Activated T-cell treated with anti-CD3 and anti-CD28 coated beads, Interleukin-2, amount 50 U/mL, for 4 hours (primary cell): ENCODE measurements at places on chromosomes 1 and 21.
A peak's percentile ranks its signal among the peaks of the same experiment; 100 is the strongest.

GRCh38 chr1:188240772-188241406, 1412.1 kb downstream of the PLA2G4A start:
- no peak for DNase-seq

DNA sequence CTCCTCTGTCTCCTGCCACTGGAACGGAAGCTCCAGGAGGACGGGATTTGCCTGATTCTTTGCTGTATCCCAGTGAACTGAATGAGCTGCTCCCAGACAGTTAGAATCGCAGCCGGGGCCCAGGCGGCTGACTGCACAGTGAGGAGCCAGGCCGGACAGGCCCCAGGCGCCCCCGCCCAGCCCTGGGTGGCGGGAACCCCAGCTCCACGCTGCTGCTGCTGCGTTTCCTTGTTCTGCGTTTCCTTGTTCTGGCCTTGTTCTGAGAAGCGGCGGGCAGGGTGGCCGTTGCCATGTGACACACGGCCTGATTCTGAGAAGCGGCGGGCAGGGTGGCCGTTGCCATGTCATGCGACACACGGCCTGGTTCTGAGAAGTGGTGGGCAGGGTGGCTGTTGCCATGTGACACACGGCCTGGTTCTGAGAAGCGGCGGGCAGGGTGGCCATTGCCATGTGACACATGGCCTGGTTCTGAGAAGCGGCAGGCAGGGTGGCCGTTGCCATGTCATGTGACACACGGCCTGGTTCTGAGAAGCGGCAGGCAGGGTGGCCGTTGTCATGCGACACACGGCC, 56.2 kb downstream of the SLC37A1 start:
- DNase-seq, result no peak

DNA sequence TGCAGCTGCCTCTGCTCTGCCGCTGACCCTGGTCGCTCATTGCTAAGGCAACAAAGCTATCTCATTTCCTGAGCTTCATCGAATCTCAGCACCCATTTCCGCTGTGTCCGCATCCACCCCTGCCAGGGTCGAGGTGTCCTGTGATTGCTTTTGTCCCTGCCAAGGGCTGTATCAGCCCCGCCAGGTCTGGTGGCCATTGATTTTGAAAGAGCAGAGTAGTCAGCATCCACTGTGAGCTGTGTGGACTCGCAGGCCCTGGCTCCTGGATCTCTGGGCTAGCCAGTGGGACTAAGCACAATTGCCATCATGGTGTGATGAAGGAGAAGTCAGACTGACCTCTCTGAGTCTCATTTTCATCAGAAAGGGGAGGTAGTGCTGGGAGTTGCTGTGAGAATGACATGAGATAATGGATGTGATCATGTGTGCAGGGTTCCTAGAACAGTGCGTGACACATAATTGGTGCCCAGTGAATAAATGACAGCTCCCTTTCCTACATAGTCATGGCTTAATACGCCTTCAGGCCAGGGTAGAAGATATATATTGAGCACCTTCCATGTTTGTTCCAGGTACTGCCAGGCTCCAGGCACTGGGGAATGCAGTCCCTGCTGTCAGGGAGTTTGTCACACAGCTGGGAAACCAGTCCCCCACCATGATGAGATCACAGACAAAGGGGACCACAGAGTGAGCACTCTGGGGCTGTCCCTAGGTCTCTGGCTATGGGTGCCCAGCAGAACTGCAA, 32.1 kb downstream of the NAV1 start:
- DNase-seq, result no peak

DNA sequence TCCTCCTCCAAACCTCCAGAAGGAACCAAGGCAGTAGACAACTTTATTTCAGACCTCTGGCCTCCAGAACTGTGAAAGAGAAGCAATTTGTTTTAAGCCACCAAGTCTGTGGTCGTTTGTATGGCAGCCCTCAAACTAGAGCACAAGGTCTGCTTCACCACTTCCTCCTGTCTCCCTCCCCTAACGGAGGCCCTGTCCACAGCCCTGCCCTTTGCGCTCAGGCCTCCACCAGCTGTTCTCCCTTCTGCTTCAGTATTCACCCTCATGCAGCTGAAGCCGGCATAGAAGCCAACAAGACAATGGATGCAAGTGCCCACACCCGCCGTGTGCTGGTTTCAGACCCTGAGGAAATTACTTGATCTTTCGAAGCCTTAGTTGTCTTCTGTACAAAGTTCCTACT, 364.1 kb downstream of the HHAT start:
- DNase-seq, result no peak

GRCh38 chr1:234507626-234508387, 28.8 kb upstream of the TARBP1 start:
- no peak for DNase-seq

- DNase-seq, result no peak
Observed at GRCh38 chr1:102836991-102837390, 271.3 kb downstream of the COL11A1 start.

DNA sequence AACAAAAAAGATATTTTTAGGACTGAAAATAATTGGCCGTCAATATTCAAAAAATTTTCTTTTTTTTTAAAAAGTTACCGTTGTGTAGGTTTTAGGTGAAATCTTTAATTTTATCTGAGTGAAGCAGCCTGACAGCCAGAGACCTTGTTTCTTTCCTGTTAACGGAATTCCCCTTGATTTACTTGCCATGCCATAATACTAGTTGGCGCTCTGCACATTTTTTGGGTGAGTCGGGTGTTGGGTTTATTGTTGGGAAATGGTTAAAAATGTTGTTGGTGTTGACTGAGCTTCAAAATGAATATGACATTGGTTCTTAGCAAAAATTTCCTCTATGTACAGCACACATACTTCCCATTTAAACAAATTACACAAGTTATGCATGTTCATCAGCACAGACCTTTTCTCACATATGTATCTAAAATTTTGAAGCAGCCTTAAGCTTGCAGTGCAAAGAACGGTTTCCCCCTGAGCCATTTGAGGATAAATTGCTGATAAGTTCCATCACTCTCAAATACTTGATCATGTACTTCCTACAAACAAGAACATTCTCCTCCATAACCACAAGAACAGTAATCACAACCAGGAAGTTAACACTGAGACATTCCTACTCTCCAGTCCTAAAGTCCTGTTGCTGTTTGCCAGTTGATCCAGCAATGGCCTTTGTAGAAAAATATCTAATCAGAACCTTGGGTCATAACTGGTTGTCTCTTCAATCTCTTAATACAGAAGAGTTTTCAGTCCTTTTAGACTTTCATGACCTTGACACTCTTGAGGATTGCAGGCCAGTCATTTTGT, 34.2 kb downstream of the CAMTA1 start:
- DNase-seq, result no peak

GRCh38 chr1:66416295-66416694, 117.7 kb upstream of the SGIP1 start:
- no peak for DNase-seq

GRCh38 chr1:12477936-12478611, 139.9 kb downstream of the DHRS3 start:
- peak; percentile 6 for DNase-seq

- no peak for DNase-seq
Observed at GRCh38 chr21:46637952-46638746, 2.7 kb downstream of the PRMT2 start.
